Thymus (tissue), 14 donors: ENCODE measurements at places on chromosomes 7 and 10.

- no peak for DNase-seq
Observed at GRCh38 chr10:3163879-3164278, 8.7 kb downstream of the PITRM1 start.

- no peak for DNase-seq
Observed at GRCh38 chr7:70694434-70694970, 437.4 kb upstream of the GALNT17 start.

DNA sequence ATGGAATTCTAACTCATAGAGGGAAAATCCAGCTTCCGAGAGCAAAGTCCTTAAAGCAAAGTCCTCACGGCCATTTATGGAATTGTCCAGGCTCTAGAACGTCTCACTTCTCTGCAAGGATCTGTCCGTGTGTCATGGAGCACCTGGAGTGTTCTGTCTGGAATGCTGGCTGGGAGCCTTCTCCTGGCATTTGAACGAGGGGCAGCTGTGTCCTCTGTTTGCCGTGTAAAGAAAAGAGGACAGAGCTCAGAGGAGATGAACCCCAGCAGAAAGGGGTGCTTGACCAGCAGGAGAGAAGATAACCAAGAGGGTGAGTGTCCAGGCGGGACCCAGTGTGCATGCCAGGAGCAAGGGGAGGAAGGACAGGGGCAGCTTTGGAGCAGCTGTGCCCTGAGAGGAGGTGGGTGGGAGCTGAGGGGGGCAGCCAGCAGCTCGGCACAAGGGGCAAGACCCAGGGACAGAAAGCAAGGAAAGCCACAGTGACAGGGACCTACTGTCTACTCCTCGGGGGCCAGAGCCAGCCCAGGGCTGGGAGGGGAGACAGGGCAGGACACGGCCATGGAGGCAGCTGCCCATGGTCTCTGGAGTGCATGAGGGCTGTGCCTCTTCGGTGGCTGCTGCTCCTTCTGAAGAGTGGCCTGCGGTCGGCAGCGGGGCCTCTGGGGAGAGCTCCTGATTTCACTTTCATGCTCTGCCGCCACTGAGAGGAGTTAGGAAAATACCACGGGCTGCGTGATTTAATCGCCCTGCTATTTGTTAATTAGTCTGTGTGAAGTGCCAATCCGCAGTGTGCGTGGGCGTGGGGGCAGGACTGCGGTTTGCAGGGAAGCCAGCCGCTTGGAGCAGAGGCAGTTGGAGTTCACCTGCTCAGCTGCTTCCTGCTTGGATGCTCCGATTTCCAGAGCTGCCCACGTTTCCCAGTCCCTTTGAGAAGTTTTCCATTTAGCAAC is 149.3 kb upstream of the SHH start:
- DNase-seq: no peak

DNA sequence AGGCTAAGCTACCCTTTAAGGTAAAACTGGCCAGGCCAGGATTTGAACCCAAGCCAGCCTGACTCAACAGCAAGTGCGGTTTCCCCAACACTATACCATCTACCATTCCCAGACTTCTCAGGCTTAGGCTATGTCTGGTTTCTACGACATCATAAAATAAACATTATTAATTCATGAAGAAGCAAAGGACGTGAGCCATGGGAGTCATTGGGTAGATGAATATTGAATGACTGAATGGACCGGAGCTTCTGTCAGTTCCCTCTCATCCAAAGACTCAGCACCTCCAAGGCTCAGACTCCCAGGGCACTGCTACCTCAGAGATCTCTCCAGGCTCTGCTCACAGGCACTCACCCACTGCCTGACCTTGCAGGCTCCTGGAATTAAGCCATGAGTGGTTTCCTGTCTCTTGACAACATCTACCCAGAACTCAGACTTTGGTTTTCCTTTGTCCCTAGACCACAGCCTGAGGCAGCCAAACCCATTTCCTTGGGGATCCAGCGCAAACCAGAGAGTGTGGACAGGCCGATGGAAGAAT is 64.6 kb upstream of the STEAP1B start:
- DNase-seq: no peak

DNA sequence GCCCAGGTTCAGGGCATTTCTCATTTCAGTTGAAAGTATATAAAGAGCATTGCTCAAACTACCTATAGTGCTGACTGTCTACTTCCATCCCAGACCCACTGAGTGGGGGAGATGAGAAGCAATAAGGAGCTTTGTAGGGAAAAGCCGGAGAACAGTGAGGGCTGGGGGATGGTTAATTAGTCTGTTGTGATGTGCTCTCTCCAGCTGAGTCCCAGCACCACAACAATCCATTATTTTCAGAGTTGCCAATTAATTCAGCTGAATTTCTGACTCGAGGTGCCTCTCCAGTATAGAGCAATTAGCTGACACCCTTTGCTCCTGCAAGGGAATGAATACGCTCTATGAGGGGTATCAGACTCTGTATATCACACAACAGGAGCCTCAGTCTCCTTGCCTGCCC is 1118.6 kb downstream of the SORCS3 start:
- no peak for DNase-seq

- no peak for DNase-seq
Observed at GRCh38 chr7:101636822-101637623, 7.9 kb upstream of the MYL10 start.

DNA sequence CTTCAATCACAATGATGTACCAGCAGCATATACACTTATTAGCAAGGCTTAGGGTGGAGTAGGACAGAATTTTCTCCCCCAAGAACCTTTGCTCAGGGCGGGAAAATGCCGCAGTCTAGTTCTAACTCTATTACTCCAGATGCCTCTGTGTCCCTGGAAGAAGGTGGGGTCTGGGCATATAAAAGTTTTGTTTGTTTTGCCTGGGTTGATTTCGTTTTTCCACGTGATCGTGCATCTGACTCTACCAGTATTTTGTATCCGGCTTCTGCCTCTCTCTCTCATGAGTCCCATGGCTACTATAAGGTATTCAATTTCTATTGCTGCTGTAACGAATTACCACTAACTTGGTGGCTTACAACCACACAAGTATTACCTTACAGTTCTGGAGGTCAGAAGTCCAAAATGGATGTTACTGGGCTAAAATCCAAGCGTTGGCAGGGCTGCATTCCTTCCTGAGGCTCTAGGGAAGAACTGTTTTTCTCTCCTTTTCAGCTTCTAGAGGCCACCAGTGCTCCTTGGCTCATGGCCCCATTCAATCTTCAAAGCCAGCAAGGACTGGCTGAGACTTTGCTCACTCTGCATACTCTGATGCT is 181.2 kb upstream of the PRSS58 start:
- no peak for DNase-seq
